NCI-H2081 treated with DMSO at 0.1 percent for 48 hours (cell line): ENCODE measurements at places on chromosomes 6 and 20.

DNA sequence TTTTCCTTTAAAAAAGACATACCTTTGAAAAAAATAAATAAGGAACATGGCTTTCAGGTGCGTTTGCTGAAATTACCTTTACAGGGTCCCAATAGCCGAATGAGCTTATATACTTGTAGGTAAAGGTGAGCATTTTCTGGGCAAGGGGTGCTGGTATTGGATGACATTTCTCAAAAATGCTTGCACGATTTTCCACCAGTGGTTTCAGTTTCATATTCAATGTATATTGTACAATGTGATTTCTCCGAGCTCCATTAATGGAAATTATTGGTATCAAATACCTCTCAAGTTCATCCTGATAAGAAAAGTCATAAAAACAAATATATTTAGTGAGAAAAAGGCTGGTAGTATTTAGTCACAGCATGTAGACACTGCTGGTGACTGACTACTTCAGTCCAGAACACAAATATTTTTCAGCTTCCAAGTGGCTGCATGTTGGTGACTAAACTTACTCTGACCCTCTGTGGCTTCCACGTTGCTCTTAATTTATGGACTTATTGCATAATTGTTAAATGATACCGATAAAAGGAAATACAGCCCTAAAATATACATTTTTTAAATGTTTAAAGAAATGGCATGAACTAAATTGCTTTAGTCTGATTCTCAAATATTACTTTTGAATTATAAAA is 32.9 kb upstream of the ZBTB24 start:
- DNase-seq, result no peak

- DNase-seq, result no peak
Observed at GRCh38 chr6:34324738-34325444, 67.6 kb downstream of the NUDT3 start.

DNA sequence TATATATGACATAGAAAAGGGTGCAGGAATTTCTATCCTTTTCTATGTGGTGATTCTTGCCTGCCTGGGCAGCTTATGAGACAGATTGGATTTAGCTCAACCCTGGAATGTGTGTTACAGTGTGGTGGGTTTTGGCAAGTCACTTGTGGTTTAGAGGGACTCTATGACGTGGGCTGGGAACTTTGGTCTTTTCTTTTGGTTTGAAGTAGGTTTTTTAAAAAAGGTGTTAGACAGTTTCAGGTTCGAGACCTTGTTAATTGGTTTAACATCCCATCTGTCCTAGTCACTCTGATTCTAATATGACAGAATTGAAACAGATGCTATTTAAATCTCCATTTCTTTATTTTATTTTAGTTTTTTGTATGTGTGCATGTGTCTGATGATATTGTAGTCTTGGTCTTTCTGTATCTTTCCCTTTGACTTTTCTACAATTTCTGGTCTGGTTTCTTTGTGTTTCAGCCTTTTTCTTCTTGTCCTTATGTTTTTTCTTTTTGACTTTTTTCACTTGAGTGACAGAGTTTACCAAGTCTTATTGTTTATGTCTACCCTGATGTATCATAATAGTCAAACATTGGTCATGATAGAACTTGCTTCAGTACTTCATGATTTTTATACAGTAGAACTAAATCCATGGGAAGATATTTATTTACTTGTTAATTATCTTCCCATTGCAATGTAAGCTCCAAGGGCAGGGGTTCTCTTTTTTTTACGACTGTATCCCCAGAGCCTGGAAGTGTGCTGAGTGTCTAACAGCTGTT is 174.3 kb downstream of the CDKAL1 start:
- DNase-seq, result no peak

DNA sequence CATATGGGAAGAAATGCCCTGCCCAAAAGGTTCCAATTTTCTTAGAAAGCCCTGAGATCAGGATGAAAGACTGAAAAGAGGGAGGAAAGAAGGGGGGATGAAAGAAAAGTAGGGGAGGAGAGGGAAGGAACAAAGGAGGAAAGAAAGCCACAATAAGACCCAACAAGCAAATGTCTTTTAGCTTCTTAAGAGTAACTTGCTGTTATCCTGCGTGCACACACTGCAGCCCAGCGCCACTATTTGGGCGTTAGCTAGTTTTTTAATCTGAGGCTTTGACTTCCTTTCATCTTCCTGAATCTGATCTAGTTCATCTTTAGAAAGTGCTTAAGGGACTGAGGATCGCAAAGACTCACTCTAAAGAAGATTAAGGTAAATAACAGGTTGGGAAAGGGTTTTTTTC is 77.4 kb upstream of the HDDC2 start:
- DNase-seq, result no peak

GRCh38 chr20:7841971-7842310 is 98.3 kb downstream of the HAO1 start:
- no peak for DNase-seq
